ENCODE measurements at places on chromosomes 7 and 10. TPM values are rescaled to one million over a fixed set of nuclear protein-coding genes. Genes with fewer than 3 reads are reported as not detected.

DNA sequence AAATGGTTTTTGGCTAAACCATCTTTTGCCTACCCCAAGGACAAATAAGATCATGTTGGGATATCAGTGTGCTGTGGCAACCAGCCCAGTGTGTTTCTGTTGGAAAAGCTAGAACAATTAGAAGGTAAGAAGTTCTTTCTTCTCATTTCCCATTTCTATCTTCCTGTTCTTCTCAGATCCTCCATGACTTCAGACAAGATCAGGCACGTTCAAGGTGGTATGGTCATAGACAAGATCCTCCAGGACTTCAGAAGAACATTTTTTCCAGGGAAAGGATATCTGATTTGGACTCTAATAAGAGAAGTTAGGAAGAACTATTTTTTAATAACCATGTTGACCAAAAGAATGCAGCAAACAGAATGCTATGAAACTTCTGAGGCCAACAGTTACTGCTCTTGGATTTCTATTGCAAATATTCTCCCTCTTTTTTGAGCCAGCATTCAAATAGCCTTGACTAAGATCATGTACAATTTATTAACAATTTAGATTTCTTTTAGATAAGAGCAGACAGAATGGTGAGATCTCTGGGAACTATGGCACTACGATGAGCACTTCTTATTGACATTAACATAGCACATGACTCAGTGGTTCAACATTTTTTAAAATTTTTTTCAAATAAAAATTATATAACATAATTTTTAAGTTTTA is 15.9 kb downstream of the HYCC1 start:
- H3K4me1 ChIP-seq, result no peaks in the 10 kb centered on the region
- DNase-seq, result no peak
- no peak overlapping the region for H3K27ac ChIP-seq

DNA sequence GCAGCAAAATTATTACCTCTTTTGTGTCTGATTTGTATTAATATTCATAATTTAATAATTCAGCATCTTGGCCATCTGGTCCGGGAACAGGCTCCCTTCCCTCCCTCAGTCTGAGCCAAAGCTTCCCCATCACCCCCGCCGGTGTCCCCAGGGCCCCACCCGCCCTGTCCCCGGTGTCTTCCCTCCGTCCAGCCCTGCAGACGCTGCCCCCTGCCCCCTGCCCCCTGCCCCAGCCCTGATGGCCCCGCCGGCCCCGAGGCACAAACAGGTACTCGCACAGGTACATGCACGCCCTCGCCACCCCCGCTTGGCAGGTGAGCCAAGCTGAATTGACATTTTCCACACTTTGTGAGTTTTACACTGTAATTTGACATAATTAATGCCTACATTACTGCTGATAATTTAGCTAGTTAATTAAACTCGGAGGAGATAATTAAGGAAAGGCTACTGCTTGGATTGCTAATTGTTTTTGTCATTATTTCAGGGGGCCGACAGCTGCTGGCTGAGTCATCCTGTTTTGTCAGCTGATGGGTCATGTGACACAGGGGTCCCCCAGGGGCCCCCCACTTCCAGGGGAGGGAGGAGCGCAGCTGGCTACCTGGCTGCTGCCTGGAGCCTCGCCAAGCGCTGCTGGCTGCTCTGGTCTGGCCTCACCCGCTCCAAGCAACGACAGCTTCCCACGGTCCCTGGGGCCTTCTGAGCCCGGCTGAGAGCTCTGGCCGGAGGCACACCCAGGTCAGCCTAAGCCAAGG is 36.6 kb downstream of the MICALL2 start:
- DNase-seq, result no peak
- H3K4me1 ChIP-seq, result no peaks in the 10 kb centered on the region
- no peak overlapping the region for H3K4me3 ChIP-seq
- H3K27me3 ChIP-seq, result peaks cover 44% of the 10 kb centered on the region

- no peaks in the 10 kb centered on the region for H3K4me1 ChIP-seq
- H3K36me3 ChIP-seq, result no peaks in the 10 kb centered on the region
- H3K27me3 ChIP-seq, result no peaks in the 10 kb centered on the region
- DNase-seq, result no peak
Measured at GRCh38 chr10:29957907-29958331, 101.5 kb downstream of the JCAD start.

GRCh38 chr10:91541481-91541880 is 91.4 kb downstream of the PPP1R3C start:
- no peaks in the 10 kb centered on the region for H3K4me1 ChIP-seq
- no peak for DNase-seq
- no peaks in the 10 kb centered on the region for H3K36me3 ChIP-seq

The TNS3 gene
- 17.4 TPM for polyA plus RNA-seq

The SP8 gene
- polyA plus RNA-seq, result not detected

The ARID5B gene
- polyA plus RNA-seq, result 2.3 TPM

The LIPN gene
- polyA plus RNA-seq, result not detected

All from sigmoid colon (tissue), 7 donors.